ENCODE measurements at places on chromosomes 6 and 20.

GRCh38 chr20:58137651-58138265, 90.7 kb downstream of the ANKRD60 start:
- DNase-seq, result no peak

- DNase-seq, result no peak
Observed at GRCh38 chr6:7119272-7119801, 11.6 kb downstream of the RREB1 start.

DNA sequence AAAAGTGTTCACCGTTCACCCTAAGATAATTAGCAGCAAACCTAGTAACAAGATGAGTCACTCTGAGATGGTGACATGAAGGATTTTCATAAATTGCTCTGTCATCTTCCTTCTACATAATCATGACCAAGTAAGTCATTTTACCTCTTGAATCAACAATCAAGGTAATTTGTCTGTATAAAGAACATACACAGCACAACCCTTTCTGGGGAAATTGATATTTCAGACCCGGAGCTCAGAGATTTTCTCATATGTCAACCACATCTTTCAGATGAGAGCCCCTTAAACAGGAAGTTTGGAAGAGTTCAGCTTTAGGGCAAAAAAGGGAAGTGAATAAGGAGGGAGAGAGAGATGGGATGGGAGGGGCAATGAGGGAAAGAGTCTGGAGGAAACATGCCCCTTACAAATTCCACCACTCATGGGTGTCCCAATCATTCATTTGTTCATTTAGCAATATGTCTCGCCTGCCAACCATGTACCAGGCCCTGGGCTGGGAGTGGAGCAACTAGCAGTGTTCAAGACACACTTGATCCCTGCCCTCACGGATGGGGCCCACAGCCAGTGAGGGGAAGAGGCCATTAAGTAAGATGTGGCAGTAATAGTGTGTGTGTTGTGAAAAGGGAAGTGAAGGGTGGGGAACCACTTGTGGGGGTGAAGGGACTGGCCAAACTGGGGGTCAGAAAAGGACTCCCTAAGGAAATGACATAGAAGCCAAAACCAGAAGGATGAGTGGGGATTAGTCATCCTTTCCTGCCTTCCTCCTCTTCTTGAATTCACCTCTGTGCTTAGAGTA, 190.9 kb downstream of the MAFB start:
- DNase-seq, result no peak

GRCh38 chr20:19211661-19212468, 577 bp upstream of the SLC24A3 start:
- no peak for DNase-seq

DNA sequence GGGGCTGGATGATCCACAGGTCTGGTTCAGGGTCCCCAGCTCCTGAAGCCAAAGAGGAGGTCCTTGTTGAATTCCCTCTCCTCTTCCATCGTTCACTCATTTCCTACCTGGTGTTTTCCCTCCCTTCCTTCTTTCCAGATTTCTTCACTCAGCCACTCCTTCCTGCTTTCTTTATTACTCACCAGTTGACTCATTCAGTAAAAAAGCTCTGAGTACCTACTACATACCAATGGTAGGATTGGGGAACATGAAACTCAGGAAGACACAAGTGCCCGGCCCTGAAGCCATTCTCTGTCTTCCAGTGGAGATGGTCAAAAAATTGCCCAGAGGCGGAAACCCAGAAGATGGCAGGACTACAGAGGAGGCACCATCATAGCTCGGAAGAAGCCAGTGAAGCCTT, 11.9 kb upstream of the NSFL1C start:
- no peak for DNase-seq

GRCh38 chr20:23141450-23142161, 55.5 kb upstream of the CD93 start:
- DNase-seq, result no peak

DNA sequence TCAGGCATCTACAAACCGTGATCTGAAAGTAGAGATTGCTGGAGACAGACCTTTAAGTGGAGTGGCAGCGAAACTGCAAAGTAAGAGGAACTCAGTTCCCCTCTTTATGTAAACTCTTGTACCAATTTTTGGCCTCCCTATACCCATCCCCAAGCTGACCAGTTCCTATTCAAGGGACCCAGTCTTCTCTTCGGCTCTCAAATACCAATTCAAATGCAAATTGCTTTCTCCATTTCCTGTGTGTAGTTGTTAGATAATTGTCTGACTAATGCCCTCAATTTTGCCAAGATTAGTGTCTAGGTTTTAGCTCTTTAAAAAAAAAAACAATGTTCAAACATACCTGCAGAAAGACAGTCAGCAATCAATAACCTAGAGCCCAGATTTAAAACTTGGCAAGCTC, 150.9 kb downstream of the EYA4 start:
- DNase-seq, result no peak

DNA sequence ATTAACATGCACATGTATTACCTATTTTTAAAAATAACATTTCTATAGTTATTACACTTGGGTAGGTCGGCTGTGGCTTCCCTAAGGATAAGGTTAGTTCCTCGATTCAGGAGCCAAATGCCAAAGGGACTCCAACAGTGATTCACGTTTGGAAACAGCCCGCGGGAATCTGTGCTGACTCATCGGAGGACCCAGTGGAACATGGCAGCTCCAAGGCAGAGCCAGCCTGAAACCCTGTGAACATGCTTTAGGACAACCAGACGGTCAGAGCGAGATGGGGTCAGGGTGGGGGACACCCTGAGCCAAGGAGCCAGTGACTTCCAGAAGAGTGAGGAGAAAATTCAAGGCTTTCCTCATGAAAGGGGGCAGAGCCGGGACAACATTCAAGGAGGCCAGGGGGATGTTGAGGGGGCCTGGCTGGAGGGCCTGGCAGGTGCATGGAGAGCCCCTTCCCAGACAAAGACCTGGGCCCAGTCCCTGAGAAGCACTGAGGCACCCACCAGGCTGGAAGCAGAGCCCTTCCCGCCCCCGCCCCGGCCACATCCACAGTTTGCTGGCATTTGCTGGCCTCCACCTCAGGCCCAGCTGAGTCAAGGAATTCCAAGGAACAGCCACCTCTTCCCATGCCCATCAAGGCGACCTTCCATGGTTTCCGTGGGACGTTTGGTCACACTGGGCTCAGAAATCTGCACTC, 133.2 kb downstream of the SNX5 start:
- DNase-seq, result no peak

DNA sequence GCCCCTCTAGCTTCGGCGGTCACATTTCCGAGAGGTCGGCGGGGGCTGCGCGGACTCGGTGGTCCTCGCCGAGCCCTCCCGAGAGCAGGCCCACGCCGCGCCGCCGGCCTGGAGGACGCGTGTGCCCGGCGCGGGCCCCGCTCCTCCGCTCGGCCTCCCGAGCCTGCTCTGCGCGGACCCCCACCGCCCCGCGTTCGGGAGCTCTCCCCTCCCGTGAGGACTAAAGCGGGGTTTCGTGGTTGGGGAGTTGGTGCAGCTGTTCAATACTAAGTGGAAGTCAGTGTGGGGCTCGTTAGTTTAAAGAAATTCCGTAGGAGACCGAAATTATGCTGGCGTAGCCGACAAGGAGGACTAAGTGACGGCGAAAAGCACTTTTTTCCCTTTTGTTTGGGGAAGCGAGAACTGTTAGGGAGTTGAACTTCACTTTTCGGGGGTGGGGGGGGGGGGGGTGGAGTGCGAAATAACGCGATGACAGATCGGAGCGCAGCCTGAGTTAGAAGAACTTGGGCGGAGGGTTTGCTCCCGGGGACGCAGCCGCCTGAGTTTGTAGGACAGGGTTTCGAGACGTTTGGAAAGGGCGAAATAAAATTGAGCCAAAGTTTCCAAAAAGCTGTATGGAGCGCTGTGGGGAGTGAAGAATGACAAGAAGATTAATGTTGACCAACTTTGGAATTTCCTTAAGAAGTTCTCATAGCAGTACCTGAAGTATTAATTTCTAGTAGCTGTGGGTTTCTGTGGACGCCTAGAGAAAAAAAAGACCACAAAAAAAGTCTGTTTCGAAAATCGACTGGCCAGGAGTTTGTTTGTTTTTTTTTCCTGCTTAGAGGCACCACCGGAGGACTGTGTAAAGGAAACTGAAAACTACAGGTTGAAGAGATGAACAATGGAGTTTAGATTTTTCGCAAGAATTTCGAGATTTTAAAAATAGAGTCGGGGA, 1.4 kb downstream of the QKI start:
- DNase-seq, result no peak

DNA sequence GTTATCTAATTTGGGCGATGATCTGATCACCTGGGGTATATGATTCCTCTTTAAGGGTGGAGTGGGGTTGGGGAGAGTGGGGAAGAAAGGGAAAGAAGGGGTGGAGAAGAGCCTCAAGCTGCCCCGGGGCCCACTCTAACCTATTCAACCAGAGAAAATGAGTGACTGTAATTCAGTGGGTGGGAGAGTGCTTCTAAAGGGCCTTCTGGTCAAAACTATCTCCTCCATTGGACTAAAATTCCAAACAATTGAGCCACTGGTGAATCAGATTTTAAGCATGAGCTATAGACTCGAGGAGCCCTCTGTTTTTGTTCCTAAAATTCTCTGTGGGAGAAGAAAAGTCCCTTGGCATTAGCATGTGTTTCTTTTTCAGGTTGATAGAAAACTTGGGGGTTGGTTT, 296.8 kb downstream of the CLIC5 start:
- no peak for DNase-seq

DNA sequence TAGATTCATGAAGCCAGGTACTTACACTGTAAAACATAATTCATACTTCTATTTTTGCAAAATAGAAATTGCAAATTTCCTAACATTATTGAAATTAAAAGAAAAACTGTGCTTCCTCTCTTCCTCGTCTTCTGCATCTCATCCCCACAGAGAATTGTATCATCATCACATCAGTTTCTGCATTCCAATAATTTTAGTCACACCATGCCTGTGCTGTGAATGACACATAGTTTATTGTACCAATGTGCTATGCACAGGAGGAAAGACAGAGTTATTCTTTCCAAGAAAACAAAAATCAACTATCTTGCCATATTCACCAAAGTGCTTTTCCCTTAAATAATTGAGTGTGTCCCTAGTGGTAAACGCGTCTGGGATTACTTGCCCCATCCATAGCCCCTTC, 38.1 kb upstream of the FAM135A start:
- DNase-seq, result no peak

DNA sequence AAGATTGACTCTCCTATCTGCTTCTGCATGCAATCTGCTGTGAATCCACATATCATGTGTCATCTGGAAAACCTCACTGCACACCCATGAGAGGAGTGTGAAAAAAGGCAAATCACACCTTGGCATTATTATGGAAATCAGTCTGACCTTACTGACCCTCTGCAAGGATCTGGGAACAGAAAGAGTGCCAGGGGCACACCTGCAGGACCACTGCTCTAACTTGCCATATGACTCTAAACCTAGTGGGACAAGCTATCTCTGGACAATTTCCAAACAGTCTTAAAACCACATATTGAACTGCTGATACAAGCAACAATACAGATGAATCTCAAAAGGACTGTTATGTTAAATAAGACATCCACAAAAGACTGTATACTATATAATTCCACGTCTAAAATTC, 50.3 kb downstream of the ABHD12 start:
- DNase-seq, result no peak

DNA sequence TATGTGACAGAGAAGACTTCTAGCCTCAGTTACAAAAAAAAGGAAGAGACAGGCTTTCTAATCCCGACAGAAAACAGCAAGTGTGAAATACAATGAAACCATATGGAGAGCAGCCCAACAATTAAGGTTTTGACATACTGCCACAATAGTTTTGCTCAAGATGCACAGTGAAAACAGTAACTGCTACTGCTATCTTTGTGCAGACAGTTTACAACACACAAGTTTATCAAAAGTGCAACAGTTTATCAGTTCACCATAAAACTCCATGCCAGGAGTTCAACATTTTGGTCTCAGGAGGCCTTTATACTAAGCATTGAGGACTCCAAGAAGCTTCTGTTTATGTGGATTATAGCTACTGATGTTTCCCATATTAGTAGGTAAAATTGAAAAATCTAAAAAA, 37.6 kb downstream of the GOPC start:
- DNase-seq, result no peak

DNA sequence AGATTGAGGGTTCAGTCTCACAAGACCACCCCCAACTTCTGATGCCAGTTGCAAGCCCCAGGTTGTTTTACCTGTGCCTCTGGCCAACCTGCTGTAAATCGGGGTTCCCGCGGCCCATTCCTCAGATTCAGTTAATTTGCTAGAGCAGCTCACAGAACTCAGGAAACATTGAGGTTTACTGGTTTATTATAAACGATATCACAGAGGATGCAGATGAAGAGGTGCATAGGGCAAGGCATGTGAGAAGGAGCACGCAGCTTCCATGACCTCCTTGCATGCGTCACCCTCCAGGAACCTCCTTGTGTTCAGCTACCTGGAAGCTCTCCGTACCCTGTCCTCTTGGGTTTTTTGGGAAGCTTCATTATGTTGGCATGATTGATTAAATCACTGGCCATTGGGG, 66.0 kb upstream of the CDKAL1 start:
- DNase-seq, result no peak

DNA sequence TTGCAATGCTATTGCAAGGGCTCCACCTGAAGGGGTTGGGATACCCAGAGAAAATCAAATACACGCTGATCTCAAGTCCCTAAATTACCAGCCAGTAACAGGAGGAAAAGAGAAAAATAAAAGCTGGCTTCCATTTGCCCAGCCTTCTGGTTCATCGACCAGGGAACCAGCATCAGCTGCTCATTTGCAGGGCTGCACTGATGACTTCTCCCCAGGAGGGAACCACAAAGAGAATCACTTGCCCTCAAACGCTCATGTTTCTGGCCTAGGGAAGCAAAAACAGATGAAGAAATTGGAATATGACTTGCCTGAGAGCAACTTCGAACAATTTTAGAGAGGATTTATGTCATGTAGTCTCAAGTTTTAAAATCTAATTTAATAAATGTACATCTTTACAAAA, 119.7 kb downstream of the SH3BGRL2 start:
- no peak for DNase-seq

DNA sequence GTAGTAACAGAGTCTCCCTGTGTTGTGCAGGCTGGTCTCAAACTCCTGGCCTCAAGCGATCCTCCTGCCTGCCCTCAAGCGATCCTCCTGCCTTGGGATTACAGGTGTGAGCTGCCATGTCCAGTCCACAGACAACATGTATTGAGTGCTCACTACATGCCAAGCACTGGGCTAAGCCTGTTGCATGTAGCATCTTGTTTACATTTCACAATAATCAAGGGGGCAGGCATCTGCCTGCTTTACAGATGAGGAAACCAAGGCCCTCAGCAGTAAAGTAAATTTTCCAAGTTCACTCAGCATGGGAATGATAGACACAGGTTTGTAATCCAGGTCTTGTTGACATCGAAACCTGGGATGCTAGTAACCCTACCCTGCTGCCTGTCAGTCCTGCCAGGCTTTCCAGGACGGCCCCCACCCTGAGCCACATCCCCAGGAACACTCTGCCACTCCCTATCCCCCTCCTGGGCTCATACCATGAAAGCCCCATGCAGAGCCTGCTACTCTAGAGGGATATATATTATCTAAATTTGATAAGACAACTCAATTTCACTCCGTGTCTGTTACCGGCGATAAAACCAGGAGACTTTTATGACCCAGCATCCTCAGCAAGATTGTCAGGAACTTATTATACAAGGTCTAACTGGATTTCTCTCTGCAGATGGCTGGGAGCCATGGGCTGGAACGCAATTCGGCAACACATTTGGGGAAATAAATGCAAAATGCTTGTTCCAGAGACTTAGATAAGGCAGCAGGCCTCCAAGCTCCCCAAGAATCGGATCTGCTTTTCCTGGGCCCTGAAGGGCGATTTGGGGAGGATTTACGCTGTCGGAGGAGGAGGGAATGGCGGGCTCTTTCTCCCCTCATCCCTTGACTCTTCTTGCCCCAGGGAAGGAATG, 30.4 kb downstream of the CD40 start:
- no peak for DNase-seq

GRCh38 chr6:43496370-43497128, 13.6 kb downstream of the LRRC73 start:
- DNase-seq, result peak; percentile 31

GRCh38 chr6:70377372-70377771, 35.9 kb upstream of the FAM135A start:
- no peak for DNase-seq
